ENCODE measurements at places on chromosomes 3 and 15. TPM values are rescaled to one million over a fixed set of nuclear protein-coding genes. Genes with fewer than 3 reads are reported as not detected.

DNAJA4 gene
- total RNA-seq = 38.1 TPM

GOLGA6B gene
- total RNA-seq = not detected

ASB14 gene
- not detected for total RNA-seq

DUOX1 gene
- not detected for total RNA-seq

CCR9 gene
- total RNA-seq = 0.20 TPM

CEMIP gene
- not detected for total RNA-seq

KCNMB3 gene
- total RNA-seq = 0.34 TPM

ECE2 gene
- total RNA-seq = not detected

FBXL22 gene
- total RNA-seq = 0.34 TPM

CYP1A2 gene
- not detected for total RNA-seq

- H3K4me1 ChIP-seq = peaks cover 15% of the 10 kb centered on the region
- no peak overlapping the region for H3K27ac ChIP-seq
- no peak for DNase-seq
- no peaks in the 10 kb centered on the region for H3K36me3 ChIP-seq
- no peak overlapping the region for H3K4me3 ChIP-seq
- H3K27me3 ChIP-seq = no peaks in the 10 kb centered on the region
These were observed 28.9 kb upstream of the KLHL6 start for GRCh38 chr3:183584246-183584913.

DNA sequence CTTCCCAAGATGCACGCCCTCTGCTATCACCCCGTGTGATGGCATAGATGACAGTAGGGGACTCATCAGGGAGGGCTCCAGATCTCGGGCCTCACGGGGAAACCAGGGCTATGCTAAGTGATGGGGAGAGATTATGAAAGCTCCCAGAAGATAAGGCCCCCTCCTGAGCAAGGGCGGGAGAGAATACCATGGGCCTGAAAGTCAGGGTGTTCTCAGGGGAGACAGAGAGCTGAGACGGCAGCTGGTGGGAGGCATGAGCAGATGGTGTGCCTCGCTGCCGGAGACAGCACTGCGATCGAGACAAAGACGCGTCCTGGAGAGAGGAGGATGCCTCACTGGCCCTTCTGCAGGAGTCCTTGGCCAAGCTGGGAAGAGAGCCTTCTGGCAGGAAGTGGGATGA, 106.5 kb upstream of the ADPGK start:
- peaks cover 10% of the 10 kb centered on the region for H3K27me3 ChIP-seq
- no peak overlapping the region for H3K27ac ChIP-seq
- H3K4me3 ChIP-seq = no peak overlapping the region
- no peaks in the 10 kb centered on the region for H3K4me1 ChIP-seq
- DNase-seq = no peak

GRCh38 chr15:41010345-41010744, 57.1 kb downstream of the CHAC1 start:
- H3K36me3 ChIP-seq = peaks cover 28% of the 10 kb centered on the region
- no peaks in the 10 kb centered on the region for H3K27me3 ChIP-seq

GRCh38 chr3:55907616-55908015, 420.5 kb upstream of the WNT5A start:
- H3K4me1 ChIP-seq = no peaks in the 10 kb centered on the region
- no peak overlapping the region for H3K27ac ChIP-seq
- no peaks in the 10 kb centered on the region for H3K27me3 ChIP-seq
- no peak overlapping the region for H3K4me3 ChIP-seq
- DNase-seq = no peak
- H3K36me3 ChIP-seq = no peaks in the 10 kb centered on the region

GRCh38 chr15:53811530-53811929, 52.1 kb upstream of the WDR72 start:
- H3K4me3 ChIP-seq = no peak overlapping the region
- no peak overlapping the region for H3K27ac ChIP-seq
- peaks cover 2% of the 10 kb centered on the region for H3K27me3 ChIP-seq
- no peak for DNase-seq
- no peaks in the 10 kb centered on the region for H3K36me3 ChIP-seq

DNA sequence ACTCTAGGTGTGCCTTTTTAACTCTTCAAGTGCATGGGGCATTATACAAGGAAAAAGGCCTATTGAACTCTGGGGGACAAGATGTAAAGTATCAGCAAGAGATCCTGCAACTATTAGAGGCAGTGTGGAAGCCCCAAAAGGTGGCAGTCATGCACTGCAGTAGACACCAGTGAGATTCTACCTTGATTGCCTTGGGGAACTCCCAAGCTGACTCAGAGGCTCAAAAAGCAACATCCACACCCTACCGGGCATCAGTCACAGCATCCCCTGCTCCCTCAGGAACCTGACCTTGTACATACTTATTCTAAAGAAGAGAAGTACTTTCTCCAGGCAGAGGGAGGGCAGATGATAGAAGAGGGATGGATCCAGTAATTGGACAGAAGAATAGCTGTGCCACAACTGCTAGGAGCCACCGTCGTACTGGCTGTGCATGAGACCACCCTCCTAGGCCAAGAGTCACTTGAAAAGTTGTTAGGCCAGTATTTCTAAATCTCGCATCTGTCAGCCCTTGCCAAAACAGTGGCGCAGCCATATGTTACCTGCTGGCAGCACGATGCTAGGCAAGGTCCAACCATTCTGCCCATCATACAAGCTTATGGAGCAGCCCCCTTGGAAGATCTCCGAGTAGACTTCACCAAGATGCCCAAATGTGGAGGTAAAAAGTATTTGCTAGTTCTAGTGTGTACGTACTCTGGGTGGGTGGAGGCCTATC, 523.1 kb upstream of the FRG2C start:
- H3K27ac ChIP-seq = no peak overlapping the region
- no peak overlapping the region for H3K4me3 ChIP-seq
- H3K36me3 ChIP-seq = no peaks in the 10 kb centered on the region
- no peaks in the 10 kb centered on the region for H3K4me1 ChIP-seq
- no peak for DNase-seq

DNA sequence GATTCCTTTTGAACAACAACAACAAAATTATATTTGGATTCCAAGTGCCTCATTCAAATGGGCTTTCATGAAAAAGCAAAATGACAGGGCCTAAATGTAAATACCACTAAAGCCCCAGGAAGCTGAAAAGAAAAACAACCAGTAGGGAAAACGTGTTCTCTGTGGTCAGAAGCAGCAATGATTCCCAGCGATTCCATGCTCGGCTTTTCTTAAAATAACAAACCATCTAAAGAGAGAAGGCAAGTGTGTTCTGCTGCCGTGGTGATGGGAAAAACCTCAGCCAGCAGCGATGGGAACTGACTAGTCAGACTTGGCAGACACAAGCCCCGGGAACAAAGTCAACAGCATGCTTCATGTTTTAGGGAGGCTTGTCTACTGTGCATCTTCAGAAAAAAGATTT, 153.6 kb downstream of the TNIK start:
- peaks cover 6% of the 10 kb centered on the region for H3K36me3 ChIP-seq
- H3K4me1 ChIP-seq = peaks cover 47% of the 10 kb centered on the region
- H3K27ac ChIP-seq = no peak overlapping the region
- no peak for DNase-seq

DNA sequence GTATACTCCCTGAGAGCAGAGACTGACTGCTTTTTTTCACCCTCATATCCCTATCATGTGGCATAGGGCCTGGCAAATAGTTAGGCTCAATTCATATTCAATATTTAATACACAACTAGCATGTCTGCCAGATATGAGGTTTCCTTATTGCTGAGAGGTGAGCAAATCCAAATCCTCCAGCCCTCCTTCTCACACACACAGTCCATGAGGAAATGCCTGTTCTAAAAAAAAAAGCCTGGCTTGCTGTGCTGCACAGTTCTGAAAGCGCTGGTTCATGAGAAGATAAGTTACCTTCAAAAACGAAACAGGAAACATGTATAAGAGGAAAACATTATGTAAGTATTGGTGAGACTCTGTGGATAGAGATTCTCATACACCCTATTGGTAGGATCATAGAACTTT, 15.5 kb upstream of the ACAP2 start:
- H3K27me3 ChIP-seq = no peaks in the 10 kb centered on the region
- H3K4me3 ChIP-seq = no peak overlapping the region
- DNase-seq = no peak
- peaks cover 19% of the 10 kb centered on the region for H3K4me1 ChIP-seq

DNA sequence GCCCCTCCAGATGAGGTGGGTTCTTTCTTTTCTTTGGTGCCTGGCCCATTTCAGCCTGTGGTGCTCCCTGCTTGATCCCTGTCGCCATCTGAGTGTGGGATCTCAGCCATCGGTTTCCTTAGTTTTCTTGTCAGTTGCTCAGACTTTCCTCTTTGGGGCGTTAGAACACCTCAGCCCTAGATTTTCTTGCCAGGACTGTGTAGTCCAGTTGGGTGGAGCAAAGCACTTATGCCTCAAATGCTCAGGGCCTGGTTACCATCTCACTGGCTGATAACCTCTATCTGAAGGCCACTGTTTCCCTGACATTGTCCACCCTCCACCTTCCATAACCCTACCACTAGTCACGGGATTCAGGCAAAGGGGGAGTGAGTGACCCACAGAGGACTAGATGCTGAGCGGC, 208.7 kb upstream of the BHLHE40 start:
- H3K4me3 ChIP-seq = no peak overlapping the region
- H3K4me1 ChIP-seq = peaks cover 20% of the 10 kb centered on the region
- no peak for DNase-seq

- peaks cover 16% of the 10 kb centered on the region for H3K27me3 ChIP-seq
- H3K4me1 ChIP-seq = no peaks in the 10 kb centered on the region
- H3K36me3 ChIP-seq = no peaks in the 10 kb centered on the region
- H3K4me3 ChIP-seq = no peak overlapping the region
These were observed 37.8 kb upstream of the HRH1 start for GRCh38 chr3:11116336-11117059.

DNA sequence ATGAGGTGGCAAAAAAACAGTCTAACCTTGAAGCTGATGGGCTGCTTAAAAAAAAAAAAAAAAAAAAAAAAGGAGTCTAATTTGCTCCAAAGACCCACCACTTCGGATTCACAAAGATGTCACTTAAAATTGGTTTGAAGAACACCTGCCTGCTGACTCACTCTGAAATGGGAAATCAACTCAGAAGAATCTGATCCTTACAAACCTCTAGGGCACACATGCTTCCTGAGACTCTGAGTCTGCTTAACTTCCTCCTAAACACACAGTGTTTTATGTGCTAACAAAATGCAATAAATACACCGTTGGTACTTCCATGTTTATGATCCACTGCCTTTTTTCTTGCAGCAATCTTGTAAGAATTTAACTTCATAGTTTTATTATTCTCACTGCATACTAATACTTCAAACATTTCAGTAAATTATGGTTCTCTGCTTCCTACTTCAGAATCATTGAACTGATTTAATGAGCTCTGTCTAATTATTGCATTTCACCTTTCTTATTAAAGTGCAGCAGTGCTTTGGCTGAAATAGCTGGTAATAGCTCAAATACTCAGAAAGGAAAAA, 73.0 kb upstream of the FRMD4B start:
- no peak overlapping the region for H3K4me3 ChIP-seq
- peaks cover 4% of the 10 kb centered on the region for H3K27me3 ChIP-seq
- no peaks in the 10 kb centered on the region for H3K4me1 ChIP-seq
- DNase-seq = no peak
- no peak overlapping the region for H3K27ac ChIP-seq

GRCh38 chr3:194203482-194204041, 67.6 kb downstream of the HES1 start:
- H3K27ac ChIP-seq = no peak overlapping the region
- no peaks in the 10 kb centered on the region for H3K36me3 ChIP-seq
- H3K4me1 ChIP-seq = peaks cover 8% of the 10 kb centered on the region
- peak overlapping the region; percentile 62 for H3K4me3 ChIP-seq

DNA sequence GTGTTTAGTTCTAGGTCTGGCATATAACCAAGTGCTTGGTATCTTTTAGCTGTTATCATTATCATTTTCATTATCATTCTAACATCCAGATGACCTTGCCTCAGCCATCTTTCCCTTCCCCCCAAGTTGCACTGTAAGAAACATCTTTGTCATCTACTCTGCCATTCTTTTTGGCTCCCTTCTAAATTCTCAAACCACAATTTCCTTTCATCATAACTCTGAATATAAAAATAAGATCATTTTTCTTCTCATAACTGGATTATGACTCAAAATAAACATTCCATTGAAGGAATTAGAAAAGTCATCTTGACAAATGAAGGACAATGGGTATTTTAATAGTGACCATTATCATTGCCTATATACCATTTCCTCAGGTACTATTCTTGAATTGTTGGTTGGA, 786.2 kb downstream of the AGBL1 start:
- H3K4me1 ChIP-seq = no peaks in the 10 kb centered on the region
- H3K4me3 ChIP-seq = no peak overlapping the region
- no peaks in the 10 kb centered on the region for H3K36me3 ChIP-seq

DNA sequence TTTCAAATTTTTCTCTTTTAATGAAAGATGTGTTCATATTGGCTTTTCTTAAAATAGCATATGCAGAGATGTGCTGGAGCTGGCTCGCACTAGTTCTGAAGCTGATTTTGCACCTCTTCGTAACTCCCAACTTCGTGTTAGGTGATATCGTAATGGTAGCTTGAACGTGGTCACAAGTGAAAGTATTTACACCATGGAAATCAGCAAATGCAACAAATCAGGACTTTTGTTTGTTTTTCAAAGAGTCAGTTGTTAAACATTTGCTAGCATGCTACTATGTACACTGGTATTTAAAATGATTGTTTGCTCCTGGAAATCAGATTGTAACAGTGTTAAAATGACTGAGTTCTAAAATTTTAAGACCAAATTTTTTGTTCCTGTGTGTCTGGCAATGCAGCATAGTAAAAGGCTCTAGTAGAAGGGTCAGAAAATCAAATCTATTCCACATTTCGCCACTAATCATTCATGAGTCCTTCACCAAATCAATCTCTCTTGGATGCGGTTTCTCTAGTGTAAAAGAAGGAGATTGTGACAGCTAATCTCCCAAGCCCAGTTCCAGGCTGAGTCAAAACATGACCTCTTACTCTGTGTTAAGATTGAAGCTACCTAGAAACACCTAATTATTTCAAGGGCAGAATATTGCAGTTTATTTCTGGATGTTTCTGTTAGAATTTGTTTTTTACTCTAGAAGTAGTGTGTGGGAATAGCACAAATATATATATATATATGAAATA, 34.3 kb upstream of the CMC1 start:
- no peaks in the 10 kb centered on the region for H3K27me3 ChIP-seq
- peak overlapping the region; percentile 2 for H3K4me3 ChIP-seq
- no peak overlapping the region for H3K27ac ChIP-seq
- no peaks in the 10 kb centered on the region for H3K36me3 ChIP-seq

DNA sequence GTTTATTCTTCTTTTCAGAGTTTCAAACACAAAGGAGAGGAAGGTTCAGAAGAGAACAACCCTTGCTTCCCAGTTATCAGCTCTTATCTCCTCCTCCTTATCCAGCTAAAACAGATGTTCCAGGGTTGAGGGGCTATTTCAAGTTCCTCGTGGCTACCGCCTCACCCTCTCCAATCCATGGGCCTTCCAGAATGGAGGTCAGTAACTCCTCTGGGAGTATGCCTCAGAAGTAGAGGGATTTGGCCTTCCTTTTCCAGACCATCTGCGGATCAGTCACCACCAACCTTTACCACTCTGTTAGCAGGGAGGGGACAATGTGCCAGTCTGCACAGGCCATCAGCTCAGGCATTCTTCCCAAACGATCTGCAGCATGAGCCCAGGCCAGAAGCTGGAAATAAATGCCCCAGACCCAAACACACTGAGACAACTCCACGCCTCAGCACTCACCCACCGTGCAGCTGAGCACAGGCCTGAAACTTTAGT, 14.8 kb downstream of the HTR3C start:
- H3K4me1 ChIP-seq = no peaks in the 10 kb centered on the region
- no peaks in the 10 kb centered on the region for H3K36me3 ChIP-seq
- H3K27me3 ChIP-seq = peaks cover 5% of the 10 kb centered on the region
- H3K4me3 ChIP-seq = no peak overlapping the region
- no peak overlapping the region for H3K27ac ChIP-seq

- H3K36me3 ChIP-seq = peaks cover 3% of the 10 kb centered on the region
- H3K27me3 ChIP-seq = peaks cover 6% of the 10 kb centered on the region
- no peak overlapping the region for H3K27ac ChIP-seq
- H3K4me1 ChIP-seq = peaks cover 23% of the 10 kb centered on the region
These were observed 26.6 kb downstream of the SLC28A1 start for GRCh38 chr15:84910928-84911623.

Measured in activated CD8-positive, alpha-beta T cell treated with anti-CD3 and anti-CD28 coated beads for 36 hours (primary cell).